ENCODE measurements at places on chromosomes 7 and 10.

DNA sequence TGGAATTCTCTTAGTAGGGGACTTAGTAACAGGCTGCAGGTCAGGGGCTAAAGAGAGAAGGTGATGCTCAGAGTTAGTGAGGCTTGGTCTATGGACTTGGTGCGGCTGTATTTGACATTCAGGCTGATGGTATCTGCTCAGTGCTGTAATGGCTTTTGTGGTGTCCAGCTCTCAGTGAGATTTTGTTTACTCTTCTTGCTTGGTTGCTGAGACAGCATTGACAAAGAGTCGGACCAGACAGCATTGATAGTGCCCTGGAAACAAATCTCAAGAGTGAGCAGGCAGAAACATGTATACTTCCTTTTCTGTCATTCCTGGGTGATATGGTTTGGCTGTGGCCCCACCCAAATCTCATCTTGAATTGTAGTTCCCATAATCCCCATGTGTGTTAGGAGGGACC is 202.0 kb downstream of the STK31 start:
- no peak for DNase-seq

DNA sequence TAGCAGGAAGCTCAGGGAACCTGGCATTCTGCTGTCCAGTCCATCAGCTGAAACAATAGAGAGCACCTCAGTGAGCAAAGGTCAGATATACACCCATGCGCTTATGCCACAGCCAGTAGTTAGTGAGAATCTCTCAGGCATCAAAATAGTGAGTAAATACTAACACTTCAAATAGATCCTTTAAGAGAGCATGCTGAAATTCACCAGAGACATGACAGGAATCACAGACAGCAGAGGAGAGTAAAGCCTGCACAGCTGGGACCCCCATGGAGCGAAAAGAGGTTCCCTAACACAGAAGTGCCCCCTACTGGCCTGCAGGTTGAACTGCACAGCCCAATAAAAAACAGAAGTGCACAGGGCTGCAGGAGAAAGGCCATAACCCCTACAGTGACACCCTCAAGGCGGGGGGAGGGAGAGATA is 57.6 kb upstream of the ANTXRL start:
- no peak for DNase-seq

DNA sequence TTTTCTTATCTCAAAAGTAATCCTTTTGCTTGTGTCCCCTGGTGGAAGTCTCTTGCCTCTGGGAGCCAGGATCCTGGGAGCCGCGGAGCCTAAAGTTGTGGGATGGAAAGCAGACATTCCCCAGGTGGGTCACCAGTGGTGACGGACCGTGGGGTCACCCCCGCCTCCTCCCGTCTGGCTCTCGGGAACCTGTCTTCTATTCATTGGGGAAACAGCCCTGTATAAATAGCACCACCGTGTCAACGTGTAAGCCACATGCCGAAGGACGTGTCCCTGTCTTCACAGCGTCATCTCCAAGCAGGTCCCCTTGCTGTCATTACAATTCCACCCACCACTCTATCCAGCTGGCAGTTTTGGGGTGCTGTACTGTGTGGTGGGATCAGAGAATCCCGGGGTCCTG is 87.5 kb downstream of the ELFN1 start:
- DNase-seq: no peak

DNA sequence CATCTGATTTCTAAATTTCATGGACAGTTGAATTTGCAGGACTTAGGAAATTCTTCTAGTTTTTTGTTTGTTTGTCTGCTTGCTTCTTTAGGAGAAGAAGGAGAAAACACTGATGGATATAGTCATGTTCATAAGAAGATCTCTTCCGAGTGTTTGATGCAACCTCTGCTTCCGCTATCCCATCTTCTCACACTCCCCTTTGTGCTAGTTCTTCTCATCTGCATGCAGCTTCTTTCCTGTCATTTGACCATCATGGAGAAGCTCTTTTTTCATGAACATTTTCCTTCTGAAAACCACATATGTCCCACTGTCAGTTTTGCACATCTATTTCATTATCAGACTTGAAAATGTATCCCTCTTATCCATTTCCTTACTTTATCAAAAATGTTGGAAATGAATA is 346.9 kb upstream of the PRKCQ start:
- no peak for DNase-seq

DNA sequence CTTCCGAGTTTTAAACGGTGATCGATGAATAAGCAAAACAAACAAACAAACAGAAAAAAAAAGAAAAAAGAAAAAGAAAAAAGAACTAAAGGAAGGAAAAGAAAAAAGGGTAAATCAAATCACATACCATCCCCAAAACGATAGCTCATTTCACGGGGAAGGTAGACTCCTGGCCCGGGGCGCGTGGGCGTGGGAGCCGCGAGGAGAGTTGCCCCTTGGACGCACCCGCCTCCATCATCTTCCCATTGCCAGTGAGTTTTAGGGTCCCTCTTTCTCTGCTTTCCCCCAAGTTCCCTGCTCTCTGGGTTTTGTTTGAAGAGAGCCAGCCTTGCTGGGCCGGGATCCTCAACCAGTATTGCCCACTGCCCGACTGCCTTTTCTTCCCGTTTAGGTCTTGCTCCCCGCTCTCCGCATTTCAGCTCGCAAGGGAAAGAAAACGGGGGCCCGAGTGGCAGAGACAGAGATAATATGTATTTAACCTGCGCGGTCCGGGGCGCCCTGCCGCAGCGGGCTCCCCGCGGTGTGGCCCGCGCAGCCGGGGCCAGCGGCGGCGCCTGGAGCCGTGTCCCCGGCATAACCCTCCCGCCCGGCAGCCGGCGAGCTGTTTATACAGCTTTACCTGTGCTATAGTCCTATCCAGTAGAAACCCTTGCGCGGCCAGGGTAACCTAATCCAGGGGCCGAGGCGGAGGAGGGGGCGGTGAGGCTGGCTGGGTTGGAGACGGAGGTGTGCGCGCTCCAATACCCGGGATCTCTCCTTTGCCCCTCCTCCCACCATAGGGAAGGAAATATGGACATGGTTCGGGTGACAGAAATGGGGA is 5.2 kb upstream of the GATA3 start:
- DNase-seq: no peak

DNA sequence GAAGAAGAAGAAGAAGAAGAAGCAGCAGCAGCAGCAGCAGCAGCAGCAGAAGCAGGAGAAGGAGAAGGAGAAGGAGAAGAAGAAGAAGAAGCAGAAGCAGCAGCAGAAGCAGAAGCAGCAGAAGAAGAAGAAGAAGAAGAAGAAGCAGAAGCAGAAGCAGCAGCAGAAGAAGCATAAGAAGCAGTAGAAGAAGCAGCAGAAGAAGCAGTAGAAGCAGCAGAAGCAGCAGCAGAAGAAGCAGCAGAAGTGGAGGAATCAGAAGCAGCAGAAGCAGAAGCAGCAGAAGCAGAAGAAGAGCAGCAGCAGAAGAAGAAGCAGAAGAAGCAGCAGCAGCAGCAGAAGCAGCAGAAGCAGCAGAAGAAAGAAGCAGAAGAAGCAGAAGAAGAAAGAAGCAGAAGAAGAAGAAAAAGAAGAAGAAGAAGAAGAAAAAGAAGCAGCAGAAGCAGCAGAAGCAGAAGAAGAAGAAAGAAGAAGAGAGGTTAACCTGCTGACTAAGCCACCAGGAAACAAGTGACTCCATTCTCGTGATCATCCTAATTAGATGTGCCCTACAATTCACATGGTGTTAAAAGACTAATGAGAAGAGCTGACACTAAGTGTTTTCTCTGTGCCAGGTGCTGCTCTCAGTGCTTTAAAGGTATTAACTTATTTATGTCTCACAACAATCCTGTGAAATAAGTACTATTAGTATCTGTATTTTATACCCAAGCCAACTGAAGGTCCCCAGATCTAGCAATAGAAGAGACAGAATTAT is 11.6 kb downstream of the CDNF start:
- no peak for DNase-seq
